Adrenal gland (tissue), 19 donors: ENCODE measurements at places on chromosomes 4 and X. TPM values are rescaled to one million over a fixed set of nuclear protein-coding genes. Genes with fewer than 3 reads are reported as not detected.

DNA sequence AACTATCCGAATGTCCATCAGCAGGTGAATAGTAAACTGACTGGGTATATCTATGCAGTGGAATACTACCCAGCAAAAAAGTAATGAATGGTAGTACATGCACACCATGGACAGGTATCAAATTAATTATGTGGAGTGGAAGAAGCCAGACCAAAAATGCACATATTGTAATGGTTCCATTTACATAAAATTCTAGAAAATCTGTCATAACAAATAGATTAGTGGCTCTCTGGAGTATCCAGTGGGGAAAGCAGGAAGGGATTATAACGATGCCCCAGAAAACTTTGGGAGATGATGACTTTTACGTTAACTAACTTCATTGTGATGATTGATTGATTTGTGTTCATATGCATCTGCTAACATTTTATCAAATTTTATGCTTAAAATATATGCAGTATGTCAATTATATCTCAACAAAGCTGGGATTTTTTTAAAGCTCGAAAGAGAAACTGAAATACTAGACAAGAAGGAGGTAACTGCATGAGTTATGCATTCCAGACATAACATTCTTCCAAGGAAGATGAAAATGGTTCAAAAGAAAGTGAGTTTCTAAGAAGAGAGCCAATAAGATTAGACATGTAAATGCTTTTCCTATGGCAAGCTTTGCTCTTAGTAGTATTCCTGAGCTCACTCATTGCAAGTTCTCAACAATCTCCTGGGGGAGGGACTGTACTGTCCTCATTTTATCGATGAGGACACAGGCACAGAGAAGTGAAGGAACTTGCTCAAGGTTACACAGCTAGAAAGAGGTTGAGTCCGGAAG lies 58.6 kb upstream of the MSX1 start:
- no peak for DNase-seq

GRCh38 chrX:70168238-70169188 lies 8.8 kb upstream of the DGAT2L6 start:
- DNase-seq = peak; percentile 66

IL2 gene
- total RNA-seq = 1.2 TPM

GRCh38 chrX:49042581-49043219 lies 457 bp downstream of the TFE3 start:
- DNase-seq = peak; percentile 27

PFKFB1 gene
- total RNA-seq = not detected

- DNase-seq = no peak
Observed at GRCh38 chr4:25527034-25527433, 128.6 kb upstream of the SLC34A2 start.

NPNT gene
- total RNA-seq = 4.6 TPM

GRCh38 chr4:122739174-122739573 lies 6.7 kb downstream of the BBS12 start:
- DNase-seq = no peak

SULT1B1 gene
- total RNA-seq = 0.34 TPM

- no peak for DNase-seq
Observed at GRCh38 chrX:96386981-96387380, 297.7 kb upstream of the DIAPH2 start.

GCNA gene
- 0.18 TPM for total RNA-seq

GRCh38 chr4:7687006-7687405 lies 252.3 kb upstream of the PSAPL1 start:
- DNase-seq = no peak

- DNase-seq = no peak
Observed at GRCh38 chr4:114495471-114495928, 103.1 kb upstream of the UGT8 start.

- peak; percentile 78 for DNase-seq
Observed at GRCh38 chrX:118974088-118974907, at the start of gene LONRF3. LONRF3 (plus strand) TSS chrX:118974618; CDS start chrX:118974781, 163 bp downstream.

DNA sequence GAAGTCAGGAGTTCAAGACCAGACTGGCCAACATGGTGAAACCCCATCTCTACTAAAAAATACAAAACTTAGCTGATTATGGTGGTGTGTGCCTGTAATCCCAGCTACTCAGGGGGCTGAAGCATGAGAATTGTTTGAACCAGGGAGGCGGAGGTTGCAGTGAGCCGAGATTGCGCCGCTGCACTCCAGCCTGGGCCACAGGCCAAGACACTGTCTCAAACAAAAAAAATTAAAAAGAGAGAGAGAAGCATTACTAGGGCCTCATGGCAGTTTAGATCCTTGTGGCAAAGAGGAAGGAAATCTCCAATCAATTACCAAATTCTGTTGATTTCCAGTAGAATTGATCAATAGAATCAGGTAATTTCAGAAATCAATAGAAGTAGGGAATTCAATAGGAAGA lies 16.8 kb upstream of the SLC34A2 start:
- DNase-seq = peak; percentile 1

DNA sequence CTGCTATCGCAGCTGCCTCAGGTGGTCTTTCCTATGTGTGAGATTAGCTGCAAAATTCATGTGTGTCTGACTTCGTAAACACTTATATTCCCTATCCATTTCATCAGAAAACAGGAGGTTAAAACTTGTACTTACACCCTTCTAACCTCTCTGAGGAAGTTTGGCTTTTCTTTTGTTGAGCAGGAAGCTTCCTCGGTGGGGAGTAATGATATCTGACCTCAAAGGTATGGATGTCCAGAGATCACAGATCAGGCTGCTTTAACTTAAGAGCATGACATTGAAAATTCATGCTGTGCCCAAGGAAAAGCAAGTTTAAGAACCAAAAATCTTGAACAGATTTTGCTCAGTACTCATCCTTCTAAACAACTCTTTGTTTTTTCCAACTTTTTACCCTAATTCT lies 429.1 kb downstream of the STIM2 start:
- no peak for DNase-seq

DNA sequence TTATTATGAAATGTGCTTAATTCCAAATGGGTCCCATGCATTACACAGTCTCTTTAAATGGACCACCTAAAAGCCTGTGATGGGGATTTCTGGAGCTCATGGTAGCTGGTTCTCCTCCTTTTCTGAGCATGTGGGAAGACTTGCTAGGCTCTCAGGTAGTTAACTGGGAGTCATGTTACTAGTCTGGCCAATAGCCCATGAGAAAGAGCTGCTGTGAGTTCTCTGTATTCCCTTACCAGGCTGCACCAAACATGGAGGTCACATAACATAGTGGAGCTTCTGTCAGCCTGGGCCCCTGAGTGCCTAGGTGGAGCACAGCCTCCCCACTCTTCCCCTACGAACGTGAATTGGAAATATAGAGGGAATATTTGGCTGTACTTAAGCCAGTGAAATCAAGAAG lies 198.4 kb downstream of the MAML3 start:
- no peak for DNase-seq

PAGE1 gene
- total RNA-seq = not detected

- DNase-seq = no peak
Observed at GRCh38 chr4:184420881-184421416, 53.4 kb downstream of the IRF2 start.

SOD3 gene
- total RNA-seq = 55.6 TPM

DNA sequence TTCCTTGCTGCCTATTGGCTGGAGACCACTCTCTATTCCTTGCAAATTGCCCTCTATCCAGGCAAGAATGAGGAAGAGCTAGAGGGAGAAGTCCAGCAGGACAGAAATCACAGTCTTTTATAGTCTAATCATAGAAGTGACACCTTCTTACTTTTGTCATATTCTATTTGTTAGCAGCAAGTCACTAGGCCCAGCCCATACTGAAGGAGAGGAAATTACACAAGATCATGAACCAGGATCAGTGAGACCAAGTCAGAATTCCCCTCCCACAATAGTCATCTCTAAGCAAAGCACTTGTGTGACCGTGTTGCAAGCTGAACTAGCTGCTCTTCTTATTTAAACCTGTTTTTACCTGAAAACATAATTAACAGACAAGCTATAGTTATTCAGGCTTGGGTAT lies 317.7 kb downstream of the INPP4B start:
- DNase-seq = no peak

DNA sequence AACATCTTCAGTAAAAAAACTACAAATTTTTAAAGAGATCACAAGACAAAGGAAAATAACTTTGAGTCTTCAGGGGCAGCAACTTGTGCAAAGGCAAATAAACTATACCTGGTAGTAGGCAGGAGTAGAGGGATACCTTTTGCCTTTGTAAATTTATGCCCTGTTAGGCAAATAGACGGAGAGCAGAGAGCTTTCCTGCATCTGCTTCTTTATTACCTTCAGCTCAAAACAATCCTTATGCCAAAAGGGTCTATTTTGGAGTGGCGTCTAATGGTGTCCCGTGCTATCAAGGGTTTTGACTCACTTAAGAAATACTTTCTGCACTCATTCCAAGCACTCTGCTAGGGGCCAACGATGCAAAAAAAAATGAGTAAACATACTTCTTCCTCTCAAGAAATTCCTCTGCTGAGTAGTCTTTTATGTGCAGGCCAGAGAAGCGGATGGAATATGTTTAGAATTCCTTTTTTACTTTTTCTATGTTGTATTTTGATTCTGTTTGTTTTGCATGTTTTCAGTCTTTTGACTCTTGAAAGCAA lies 131.9 kb downstream of the ANXA5 start:
- DNase-seq = no peak

- DNase-seq = peak; percentile 25
Observed at GRCh38 chr4:89837385-89837992, 528 bp upstream of the SNCA start.

- DNase-seq = no peak
Observed at GRCh38 chr4:101205916-101206315, 141.4 kb downstream of the PPP3CA start.

DNA sequence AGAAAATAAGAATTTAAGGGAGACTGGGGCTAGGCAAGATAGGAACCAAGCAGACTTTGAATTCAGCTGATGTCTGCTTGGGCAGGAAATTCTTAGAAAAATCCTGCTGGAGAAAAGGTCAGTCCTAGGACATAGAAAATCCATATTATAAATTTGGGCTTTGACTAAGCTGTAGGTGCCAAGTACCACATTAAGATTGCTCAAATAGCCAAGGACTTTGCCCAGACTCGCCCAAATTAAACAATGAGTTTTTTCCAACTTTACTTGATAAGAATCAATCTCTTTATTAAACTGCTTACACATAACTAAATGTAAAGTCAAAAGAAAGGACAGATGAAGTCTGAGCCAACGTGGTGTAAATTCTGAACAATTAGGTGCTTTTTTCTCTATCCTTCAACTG lies 95.4 kb downstream of the FUNDC1 start:
- no peak for DNase-seq

DNA sequence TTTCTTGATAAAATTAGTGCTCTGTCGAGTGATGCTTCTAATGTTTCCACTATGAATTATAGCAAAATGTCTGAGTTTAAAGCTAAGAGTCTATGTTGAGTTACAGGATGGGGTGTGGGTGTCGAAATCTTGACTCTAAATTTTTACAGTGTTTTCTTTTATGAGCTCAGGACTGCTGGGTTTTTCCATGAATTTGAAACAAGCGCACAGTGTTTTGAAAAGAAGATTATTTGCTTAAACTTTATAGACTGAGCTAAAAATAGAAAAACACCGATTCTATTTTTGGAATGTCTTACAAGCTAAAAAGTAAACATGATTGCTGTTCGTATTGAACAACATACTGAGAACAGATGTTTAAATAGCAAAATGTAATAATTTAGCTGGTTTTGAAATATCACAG lies 7.5 kb downstream of the PTTG2 start:
- no peak for DNase-seq

- no peak for DNase-seq
Observed at GRCh38 chr4:25280210-25280609, 32.4 kb upstream of the ZCCHC4 start.

GRCh38 chr4:31362756-31363155 lies 642.6 kb downstream of the PCDH7 start:
- no peak for DNase-seq

DNA sequence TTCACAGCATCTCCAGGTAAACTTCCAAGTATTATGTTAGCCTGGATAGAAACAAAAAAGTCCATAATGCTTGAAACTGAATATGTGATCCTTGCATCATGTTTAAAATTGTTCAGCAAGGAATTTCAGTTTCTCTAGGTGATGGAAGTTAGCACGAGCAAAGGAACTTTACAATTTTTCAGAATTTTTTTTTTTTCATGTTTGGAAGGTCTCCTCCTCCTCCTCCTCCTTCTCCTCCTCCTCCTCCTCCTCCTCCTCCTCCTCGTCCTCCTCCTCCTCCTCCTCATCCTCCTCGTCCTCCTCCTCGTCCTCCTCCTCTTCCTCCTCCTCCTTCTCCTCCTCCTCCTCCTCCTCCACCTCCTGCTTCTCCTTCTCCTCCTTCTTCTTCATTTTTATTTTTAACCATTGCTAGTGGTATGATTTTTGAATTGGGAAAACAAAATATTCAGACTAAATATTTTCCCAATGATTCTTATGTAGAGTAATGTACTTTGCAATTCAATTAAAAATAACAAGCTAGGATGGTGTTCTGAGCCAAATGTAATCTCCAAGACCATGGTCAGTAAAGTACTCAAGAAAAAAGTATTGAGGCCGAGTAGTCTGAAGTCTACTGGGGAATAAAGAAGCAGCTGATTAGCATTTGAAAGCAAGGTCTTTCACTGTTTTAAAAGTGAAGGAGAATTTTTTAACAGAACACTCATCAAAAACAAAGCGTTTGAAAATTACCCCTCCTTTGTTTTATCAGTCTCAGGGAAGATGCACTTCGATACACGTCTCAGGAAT lies 420.9 kb upstream of the ATOH1 start:
- DNase-seq = no peak

DNA sequence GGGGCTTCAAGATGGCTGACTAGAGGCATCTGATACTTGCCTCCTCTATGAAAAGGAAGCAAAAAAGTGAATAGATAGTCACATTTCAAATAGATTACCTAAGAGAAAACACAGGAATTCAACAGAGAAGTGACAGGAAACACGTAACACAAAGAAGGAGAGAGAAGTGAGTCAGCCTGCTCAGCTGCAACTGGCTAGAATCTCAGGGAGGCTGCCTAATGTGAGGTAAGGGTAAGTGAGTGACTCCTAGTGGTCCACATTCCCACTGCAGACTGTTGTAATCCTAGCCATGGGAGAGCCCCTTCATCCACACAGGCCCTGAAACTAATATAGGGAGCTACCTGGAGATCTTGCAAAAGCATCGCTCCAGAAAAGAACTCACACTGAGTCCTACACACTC lies 179.2 kb downstream of the SLC7A11 start:
- DNase-seq = no peak

CISD2 gene
- total RNA-seq = 39.6 TPM

DNA sequence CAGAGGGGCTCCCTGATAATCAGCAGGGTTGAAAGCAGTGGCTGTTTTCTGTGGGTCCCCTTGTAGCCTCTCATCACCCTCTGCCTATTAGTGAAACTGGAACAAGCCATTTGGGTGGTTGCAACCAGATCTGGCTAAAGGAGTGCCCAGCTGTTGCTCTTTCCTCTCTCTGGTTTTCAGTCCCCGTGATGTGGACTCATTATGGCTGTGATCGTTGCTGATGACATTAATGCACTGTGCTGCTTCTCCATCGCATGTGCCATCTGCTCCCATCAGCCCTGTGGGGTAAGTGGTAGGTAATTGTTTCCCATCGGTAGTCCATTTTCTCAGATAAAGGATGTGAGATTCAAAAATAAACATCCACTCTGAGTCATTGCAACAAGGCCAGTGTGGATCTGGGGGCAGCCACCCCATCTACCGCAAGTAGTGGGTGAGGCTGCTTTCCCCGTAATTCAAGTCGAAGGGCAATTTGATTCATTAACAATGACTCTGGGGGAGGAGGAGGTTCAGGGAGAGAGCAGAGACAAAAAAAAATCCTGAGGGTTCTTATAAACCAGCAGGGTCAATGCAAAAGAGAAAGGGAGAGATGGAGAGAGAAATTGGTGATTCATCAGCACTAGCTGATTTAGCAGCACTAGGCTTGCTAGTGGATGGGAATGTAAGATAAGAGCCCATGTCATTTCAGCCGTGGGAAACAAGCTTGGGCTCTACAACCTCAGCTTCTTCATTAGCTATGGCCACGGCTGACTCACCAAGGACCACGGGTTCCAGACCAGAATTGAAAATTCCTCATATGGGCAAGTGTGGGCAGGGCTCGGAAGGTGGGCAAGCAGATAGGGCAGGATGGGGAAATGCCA lies 357.8 kb downstream of the MID1IP1 start:
- peak; percentile 43 for DNase-seq
